ENCODE measurements at places on chromosomes 1 and 21.

DNA sequence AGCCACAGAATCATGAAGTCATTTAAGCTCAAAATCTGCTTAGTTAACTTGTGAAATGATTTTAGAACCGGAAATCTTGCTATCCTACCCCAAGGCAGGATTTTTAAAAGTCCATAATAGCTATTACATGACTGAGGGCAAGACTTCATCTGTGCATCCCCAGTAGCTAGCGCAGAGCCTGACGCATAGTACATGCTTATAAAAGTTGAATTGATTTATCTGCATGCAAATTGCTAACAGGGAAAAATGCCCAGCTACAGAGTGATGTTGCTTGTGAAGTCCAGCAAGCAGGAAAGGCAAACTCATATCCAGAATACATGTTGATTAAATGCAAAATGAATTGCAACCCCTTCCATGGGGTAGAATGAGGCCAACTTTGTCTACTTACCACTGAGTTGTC lies 8.1 kb upstream of the MAP1LC3C start:
- DNase-seq, result no peak

DNA sequence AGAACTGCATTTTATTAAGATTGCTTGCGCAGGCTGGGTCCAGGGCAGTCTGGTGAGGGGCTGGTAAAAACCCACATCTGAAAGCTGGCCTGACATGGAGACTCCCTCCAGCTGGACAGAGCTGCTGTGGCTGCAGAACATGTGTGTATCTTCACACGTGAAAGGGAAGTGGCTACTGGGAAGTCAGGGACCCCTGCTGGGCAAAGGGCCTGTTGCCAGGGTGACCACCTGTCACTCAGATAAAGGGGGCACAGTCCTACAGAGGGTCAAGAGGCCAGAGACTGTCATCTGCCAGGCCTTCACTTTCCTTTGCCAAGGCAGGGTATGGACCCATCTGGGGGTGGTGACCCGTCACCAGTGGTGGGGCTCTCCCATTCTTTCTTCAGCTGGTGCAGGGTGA lies 17.5 kb downstream of the NKAIN1 start:
- no peak for DNase-seq

DNA sequence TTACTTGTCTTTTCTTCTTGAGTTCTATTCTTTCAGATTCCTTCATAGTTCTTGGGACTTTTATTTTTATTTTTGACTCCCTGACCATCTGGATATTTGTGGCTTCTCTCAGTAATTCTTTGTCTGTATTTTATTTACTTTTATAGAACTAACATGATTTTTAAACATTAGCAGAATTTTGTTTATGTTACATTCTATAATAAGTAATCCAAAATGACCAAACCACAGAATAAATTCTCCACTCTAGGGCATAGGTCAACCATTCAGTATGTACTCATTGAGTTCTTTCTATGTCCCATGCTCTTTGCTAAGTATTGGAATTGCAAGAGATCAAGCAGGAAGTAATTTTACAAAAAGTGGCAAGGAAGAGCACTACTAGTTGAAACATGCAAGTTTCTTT lies 969.0 kb downstream of the TTLL7 start:
- no peak for DNase-seq

DNA sequence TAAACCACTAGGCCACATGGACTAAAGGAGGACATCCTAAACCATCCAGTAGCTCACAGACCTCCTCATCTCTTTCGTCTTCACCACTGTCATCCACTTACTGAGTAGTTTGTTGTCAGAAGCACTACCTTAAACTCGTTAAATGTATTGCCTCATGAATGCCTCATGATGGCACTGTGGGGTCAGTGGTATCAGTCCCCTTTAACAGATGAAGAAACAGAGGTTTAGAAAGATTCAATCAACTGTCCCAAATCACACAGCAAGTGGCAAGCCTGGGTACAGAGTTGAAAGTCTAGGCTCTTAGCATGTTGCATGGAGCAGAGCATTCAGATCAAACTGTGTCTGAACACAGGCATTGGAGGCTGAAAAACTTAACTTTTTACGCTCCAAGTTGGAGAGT lies 183.6 kb upstream of the KIAA0040 start:
- DNase-seq, result no peak

- DNase-seq, result no peak
Measured at GRCh38 chr1:59356627-59357026, 59.7 kb downstream of the FGGY start.

GRCh38 chr1:180451504-180451903 lies 50.9 kb downstream of the ACBD6 start:
- DNase-seq, result no peak

DNA sequence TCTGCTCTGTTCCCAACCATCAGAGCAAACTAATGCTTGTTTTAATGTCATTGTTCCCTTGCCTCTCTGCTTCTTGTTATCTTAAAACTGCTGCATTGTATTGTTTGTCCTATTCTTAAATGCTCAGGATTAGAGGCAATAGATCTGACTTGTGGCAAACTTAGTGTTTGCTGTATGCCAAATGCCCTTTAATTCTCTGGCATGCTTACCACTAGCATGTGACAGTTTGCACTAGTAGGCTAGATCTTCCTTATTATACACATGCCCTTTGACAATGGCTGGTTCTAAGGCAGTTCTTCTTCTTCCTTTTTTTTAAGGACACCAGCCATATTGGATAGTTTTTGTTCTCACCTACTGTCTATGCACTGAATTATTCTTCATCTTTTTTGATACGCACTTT lies 30.1 kb downstream of the PALMD start:
- no peak for DNase-seq
